Activated gamma-delta T cell (primary cell): ENCODE measurements at places on chromosomes 4 and X.

- DNase-seq, result no peak
These were observed 182.2 kb downstream of the AR start for GRCh38 chrX:67726018-67726417.

DNA sequence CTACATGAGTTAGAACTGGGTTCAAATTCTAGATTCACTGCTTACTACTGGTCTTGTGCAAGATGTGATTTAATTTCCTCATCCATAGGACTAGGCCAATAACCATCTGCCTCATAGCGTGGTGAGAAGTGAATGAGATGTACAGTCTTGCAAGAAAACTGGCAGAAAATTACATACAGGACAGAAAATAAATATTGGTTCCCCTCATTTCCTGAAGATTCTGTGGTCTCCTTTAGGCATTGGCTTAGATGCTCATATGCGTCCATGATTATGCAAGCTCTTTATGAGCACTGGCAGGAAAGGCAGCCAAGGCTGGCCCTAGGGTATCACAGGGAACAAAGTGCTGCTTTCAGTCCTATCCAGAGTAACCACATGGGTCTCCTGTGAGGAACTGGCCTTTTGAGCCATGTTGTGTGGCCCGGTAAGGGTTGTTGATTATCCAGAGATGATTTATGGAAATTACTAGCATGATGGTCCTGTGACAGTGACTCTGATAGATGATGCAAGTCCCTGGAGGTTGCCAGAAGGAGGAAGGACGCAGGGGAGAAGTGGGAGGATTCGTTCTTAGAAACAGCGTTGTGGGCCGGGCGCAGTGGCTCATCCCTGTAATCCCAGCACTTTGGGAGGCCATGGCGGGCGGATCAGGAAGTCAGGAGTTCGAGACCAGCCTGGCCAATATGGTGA is 9.9 kb upstream of the MOB1B start:
- DNase-seq, result no peak

GRCh38 chr4:71367546-71367945 is 28.7 kb downstream of the SLC4A4 start:
- no peak for DNase-seq

DNA sequence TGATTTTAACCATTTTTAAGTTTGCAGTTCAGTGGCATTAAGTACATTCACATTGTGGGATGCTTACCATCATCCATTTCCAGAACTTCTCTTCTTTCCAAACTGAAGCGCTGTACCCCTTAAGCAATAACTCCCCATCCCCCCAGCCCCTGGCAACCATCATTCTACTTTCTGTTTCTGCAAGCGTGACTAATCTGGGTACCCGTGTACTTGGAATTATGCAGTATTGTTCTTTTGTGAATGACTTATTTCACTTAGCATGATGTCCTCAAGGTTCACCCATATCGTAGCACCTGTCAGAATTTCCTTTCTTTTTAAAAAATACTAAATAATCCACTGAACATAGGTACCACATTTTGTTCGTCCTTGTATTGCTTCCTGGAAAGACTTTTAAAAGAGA is 32.9 kb downstream of the USP9X start:
- no peak for DNase-seq

GRCh38 chrX:13397878-13398818 is 78.3 kb upstream of the ATXN3L start:
- no peak for DNase-seq

DNA sequence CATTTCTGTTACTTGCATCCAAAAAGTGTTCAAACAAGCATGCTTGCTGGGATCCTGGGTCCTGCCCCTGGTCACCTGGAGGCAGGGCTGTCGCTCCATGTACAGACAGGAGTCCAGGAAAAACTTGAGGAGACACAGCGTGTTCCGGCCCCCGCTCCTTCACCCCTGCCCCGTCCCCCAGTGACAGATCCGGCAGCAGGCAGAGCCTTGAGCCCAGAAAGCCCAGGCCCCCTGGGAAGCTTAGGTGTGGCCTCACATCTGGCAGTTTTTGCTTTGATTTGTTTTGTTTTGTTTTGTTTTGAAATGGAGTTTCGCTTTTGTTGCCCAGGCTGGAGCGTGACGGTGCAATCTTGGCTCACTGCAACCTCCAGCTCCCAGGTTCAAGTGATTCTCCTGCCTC is 67.0 kb downstream of the TRMT44 start:
- no peak for DNase-seq

GRCh38 chr4:189221691-189222090 is 719.0 kb upstream of the FRG1 start:
- no peak for DNase-seq

GRCh38 chrX:80576806-80577533 is 156.7 kb downstream of the TENT5D start:
- no peak for DNase-seq

- DNase-seq, result no peak
These were observed 29.8 kb downstream of the SLC9A6 start for GRCh38 chrX:136015016-136015415.

DNA sequence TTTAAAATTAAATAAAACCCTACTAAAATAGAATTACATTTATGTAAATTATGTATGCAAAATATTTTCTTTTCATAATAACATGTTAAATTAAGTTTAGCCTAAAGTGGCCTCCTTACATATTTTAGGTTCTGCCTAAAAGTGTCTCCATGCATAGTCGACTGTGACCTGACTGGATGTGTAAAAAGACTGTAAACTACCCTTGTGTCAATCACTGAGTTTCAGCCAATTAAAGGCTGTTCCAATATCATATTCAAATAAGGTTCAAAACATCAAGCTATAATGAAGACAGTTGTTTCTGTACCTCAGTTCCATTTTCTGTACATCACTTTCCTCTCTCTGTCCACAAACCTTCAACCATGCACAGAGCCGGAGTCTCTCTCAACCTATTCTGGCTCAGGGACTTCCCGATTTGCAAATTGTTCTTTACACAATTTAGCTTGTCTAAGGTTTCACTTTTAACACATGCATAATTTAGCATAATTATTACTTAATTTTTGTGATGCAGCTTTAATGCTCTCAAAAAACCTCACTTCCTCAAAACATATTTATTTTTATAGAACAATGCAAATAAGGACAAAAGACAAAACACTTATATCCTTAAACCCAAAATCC is 60.1 kb downstream of the SH3RF1 start:
- DNase-seq, result no peak

- no peak for DNase-seq
These were observed 14.8 kb upstream of the PABPC4L start for GRCh38 chr4:134216411-134216810.

GRCh38 chr4:76722838-76723237 is 175.1 kb downstream of the SOWAHB start:
- DNase-seq, result no peak
